ENCODE measurements at places on chromosomes 2 and 18.
A peak's percentile ranks its signal among the peaks of the same experiment; 100 is the strongest.

- peak; percentile 39 for DNase-seq
These were observed 46.4 kb downstream of the PCBP1 start for GRCh38 chr2:70133491-70134322.

GRCh38 chr2:144194326-144195071 lies 325.4 kb downstream of the ZEB2 start:
- no peak for DNase-seq

DNA sequence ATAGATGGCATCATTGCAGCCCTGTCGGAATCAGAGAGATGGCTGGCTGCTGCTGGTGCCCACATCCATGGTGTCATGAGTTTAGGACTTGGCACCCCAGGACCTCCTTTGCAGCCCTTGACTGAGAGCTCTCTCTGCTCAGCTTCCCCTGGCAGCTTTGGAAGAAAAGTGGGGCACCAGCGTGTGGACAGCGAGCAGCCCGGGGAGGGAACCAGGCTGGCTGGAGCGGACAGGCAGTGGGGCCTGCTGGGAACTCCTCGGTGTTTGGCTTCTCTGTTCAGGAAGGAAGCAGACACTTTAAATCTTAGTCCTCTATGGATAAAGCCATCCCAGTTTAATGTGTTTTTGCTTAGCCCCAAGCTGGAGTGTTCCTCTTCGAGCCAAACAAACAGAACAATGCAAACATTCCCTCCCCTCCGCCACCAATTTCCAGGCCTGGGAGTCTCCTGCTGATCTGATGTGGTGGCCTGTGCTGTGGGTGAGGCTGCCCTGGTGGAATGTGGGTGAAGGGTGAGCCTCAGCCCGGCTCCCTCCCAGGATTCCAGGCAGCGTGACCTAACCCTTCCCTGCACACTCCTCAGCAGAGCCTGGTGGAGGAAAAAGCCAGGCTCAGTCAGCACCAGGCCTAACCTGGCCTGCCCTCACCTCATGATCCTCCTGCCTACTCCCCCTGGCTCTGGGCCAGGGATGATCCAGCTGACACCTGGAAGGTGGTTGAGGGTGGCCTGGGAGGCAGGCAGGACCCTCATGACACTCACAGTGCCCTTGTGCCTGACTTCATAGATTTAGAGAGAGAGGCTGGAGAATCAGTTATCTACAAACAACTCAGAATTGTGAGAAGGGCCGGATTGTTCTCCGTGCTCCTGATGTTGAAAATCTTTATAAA lies 21.6 kb upstream of the ITGB6 start:
- DNase-seq: no peak

DNA sequence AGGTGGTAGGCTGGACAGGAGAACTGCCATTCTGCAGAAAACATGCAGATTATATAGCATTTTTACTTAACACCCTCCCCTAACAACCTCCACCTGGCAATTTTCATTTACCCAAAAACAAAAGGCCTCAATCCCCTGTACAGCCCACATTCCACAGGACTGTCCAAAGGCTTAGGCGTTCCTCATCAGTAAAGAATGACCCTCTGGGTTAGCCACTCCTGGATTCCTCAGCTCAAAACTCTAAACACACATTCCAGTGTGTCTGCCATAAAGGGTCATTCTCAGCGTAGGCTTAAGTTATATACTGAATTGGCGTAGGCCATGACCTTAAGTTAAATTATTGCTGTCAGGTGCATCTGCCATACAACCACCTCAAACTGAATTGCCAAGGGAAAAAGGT lies 261.8 kb upstream of the CHAC2 start:
- DNase-seq: no peak

DNA sequence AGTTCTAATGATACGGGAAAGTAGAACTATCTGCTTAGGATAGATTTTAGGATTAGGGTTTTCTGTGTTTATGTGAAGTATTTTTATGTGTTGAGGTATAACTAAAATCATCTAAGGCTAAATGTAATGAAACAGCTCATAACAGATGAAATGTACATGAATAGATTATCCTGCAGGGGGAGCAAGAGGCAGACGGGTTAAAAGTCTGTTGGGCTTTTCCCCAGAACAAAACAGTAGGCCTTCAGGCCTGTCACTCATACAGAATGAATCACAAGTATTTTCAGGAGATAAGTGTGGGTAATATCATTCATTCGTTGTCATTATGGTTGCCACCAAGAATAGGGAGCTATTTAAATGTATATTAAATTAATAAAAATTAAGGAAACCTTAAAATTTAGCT lies 107.9 kb upstream of the IL1R2 start:
- DNase-seq: peak; percentile 71

DNA sequence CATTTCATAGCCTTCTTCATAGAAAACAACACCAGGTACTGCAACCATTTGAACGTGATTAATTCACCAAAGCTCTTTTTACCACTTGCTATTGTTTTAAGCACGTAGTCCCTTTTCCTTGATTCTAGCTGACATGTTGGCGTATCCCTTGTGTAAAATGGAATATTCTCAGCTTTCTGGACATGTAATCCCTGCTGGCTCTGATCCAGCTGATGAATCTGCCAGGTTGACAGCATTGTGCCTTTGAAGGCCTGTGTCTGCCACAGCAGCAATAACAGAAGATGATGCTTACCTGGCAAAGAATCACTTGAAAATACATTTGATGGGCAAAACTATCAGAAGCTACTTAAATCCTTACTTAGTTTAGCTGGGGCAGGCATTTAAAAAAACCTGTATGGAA lies 81.0 kb upstream of the CCDC150 start:
- no peak for DNase-seq

- peak; percentile 31 for DNase-seq
These were observed 14.4 kb downstream of the RAB12 start for GRCh38 chr18:8623549-8624106.

DNA sequence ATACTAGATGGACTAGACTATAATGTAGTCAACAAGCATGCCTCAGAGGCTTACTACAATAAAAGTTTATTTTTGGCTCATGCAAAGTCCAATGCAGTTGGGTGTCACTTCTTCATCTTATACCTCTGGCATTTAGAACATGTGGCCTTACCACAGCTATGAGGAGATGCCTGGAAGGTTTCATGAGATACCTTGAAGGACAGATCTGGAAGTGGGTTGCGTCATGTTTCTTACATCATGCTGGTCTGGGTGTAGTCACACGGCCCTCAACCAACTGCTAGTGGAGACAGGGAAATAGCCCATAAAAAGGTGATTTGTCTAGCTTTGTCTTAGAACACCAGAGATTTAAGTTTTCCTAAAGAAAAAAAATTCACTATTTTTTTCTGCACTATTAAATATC lies 91.7 kb upstream of the MMADHC start:
- no peak for DNase-seq

GRCh38 chr2:42787424-42787787 lies 5.0 kb downstream of the HAAO start:
- no peak for DNase-seq

DNA sequence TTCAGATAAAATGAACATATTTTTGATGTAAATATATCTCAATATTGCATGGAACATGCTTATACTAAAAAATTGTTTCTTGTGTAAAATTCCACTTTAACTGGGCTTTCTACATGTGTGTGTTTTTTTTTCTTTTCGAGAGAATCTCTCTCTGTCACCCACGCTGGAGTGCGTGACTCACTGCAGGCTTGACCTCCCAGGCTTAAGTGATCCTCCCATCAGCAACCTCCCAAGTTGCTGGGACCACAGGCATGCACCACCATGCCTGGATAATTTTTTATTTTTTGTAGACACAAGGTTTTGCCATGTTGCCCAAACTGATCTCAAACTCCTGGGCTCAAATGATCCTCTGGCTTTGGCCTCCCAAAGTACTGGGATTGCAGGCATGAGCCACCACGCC lies 254.6 kb downstream of the LOXHD1 start:
- no peak for DNase-seq

GRCh38 chr2:101854877-101855276 lies 136.9 kb upstream of the IL1R2 start:
- no peak for DNase-seq

DNA sequence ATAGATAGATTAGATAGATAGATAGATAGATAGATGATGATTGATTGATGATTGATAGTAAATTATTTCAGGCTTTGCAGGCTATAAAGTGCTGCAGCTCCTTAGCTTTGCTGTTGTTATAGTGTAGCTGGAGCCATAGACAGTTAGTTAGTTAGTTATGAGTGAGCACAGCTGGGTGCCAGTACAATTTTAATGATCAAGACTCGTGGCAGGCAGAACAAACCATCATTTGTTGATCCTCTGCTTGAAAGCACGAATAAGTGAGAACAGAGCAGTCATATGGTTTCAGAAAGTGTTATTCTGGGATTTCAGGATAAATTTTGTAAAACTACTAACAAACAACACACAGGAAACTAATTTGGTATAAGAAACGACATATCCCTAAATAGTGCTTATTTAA lies 53.9 kb downstream of the THOC1 start:
- no peak for DNase-seq

GRCh38 chr2:160647967-160648685 lies 154.5 kb upstream of the RBMS1 start:
- DNase-seq: no peak

- DNase-seq: no peak
These were observed 91.6 kb downstream of the ZNF407 start for GRCh38 chr18:74689251-74689650.

- no peak for DNase-seq
These were observed 650.1 kb downstream of the SLC4A3 start for GRCh38 chr2:220277445-220277975.

GRCh38 chr2:160970052-160970965 lies 189.9 kb upstream of the TANK start:
- DNase-seq: peak; percentile 16

- DNase-seq: no peak
These were observed 60.9 kb downstream of the LOXHD1 start for GRCh38 chr18:46596119-46596518.

DNA sequence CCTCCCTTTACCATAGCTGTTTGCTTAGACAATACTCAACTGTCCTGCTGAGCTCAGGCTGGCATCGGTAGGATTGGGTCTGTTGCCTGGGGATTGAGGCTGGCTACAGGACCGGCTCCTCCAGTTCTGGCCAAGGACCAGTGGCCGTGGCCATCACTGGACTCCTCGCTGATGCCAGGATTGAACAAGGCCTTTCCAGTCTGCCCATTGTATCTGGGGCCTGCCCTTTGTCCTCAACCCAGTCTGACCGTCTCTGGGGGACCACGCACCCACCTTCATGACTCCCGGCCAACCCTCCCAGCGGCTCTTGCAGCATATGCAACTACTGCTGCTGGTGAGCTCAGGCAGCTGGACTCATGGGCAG lies 28.7 kb downstream of the SH2D6 start:
- no peak for DNase-seq

All from hematopoietic multipotent progenitor cell treated with erythropoietin and hydrocortisone succinate and interleukin-3 and kit ligand, for 8 days (in vitro differentiated cells).